Kidney (tissue), 22 donors: ENCODE measurements at places on chromosomes 6 and 20. TPM values are rescaled to one million over a fixed set of nuclear protein-coding genes. Genes with fewer than 3 reads are reported as not detected.

DNA sequence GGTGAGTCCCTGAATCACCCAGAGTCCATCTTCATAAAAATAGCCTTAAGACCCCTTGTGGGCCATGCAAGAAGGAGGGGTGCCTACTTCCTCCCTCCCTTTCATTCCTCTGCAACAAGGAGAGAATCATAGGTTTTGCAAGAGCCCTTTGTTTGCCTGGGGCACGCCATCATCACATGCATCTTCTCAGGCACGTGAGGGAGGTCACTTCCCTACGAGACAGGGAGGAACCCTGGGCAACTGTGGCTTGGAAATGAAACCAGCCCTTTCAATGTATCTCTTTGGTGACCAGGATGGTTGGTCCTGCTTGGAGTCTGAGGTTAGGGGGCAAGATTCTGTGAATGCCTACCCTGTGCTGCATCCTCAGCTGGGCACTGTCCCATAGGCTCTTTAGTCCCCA, 194.8 kb downstream of the MAFB start:
- H3K27me3 ChIP-seq: no peaks in the 10 kb centered on the region
- H3K36me3 ChIP-seq: no peaks in the 10 kb centered on the region
- H3K4me1 ChIP-seq: no peaks in the 10 kb centered on the region
- H3K4me3 ChIP-seq: no peak overlapping the region
- no peak overlapping the region for H3K27ac ChIP-seq

- DNase-seq: no peak
- H3K27me3 ChIP-seq: no peaks in the 10 kb centered on the region
- H3K36me3 ChIP-seq: no peaks in the 10 kb centered on the region
- H3K27ac ChIP-seq: no peak overlapping the region
- H3K4me3 ChIP-seq: no peak overlapping the region
- H3K4me1 ChIP-seq: peaks cover 2% of the 10 kb centered on the region
Measured at GRCh38 chr6:157608221-157609075, 214.6 kb upstream of the SNX9 start.

DNA sequence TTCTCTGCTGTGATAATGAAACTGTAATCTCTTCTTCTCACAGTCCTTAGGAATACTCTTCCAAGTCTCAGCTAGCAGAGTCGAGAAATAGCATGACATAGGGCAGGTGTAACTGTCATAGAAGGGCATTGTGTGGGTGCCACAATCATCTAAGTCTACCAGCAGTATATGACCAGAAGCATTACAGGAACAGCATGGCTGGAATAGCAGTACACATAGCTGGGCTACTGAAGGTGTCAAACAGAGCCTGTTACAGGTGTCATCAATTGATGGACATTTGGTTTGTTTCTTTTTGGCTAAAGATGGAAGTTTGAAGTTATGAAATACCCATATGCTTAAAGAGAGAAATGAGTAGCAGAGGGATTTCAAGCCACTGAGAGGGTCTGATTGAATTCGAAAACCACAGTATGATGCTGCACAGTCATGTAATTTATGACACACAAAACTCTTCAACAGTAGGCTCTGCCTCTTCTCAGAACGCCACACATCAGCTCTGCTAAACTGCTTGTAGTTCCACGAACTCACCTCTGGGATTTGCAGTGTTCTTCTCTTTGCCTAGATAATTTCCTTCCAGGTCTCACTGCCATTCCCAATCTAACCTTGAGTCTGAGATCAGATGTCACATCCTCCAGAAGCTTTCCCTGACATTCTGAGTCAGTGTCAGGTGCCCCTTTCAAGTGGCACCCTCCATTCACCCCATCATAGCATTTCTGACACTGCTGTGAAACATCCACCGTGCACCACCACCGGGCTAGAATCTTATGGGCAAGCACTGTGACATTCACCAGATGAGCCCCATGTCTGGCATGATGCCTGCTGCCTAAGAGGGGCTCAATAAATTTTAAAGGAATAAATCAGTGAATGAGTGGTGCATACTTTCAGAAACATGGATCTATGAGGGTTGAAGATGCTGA, 151.0 kb downstream of the ADAT2 start:
- DNase-seq: no peak
- H3K27ac ChIP-seq: no peak overlapping the region
- H3K4me3 ChIP-seq: no peak overlapping the region
- H3K27me3 ChIP-seq: no peaks in the 10 kb centered on the region

- H3K36me3 ChIP-seq: no peaks in the 10 kb centered on the region
- DNase-seq: peak; percentile 94
- no peaks in the 10 kb centered on the region for H3K27me3 ChIP-seq
- no peak overlapping the region for H3K4me3 ChIP-seq
Measured at GRCh38 chr6:4155848-4156466, 20.6 kb upstream of the ECI2 start.

GRCh38 chr6:44708208-44708607, 320.7 kb downstream of the CDC5L start:
- H3K36me3 ChIP-seq: no peaks in the 10 kb centered on the region
- H3K27ac ChIP-seq: no peak overlapping the region
- H3K4me1 ChIP-seq: no peaks in the 10 kb centered on the region
- no peak for DNase-seq

DNA sequence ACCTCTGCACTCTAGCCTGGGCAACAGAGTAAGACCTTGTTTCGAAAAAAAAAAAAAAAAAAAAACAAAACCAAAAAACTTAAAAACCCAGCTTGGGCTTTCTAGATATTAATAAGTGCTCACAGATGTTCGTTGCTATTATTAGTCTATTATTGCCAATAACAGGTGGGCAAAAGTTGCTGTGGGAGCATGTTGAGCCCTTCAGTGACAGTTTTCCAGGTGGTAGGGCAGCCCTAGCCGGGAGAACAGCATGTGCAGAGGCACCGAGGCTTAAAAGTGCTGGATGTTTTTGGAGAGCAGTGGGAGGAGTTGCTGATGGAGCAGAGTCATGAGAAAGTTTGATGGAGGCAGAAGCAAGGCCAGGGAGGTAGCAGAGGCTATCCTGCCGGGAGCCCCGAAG, 4.4 kb downstream of the PPP1R16B start:
- H3K4me3 ChIP-seq: no peak overlapping the region
- H3K27me3 ChIP-seq: peaks cover 8% of the 10 kb centered on the region
- H3K36me3 ChIP-seq: no peaks in the 10 kb centered on the region
- no peak overlapping the region for H3K27ac ChIP-seq
- no peaks in the 10 kb centered on the region for H3K4me1 ChIP-seq

DNA sequence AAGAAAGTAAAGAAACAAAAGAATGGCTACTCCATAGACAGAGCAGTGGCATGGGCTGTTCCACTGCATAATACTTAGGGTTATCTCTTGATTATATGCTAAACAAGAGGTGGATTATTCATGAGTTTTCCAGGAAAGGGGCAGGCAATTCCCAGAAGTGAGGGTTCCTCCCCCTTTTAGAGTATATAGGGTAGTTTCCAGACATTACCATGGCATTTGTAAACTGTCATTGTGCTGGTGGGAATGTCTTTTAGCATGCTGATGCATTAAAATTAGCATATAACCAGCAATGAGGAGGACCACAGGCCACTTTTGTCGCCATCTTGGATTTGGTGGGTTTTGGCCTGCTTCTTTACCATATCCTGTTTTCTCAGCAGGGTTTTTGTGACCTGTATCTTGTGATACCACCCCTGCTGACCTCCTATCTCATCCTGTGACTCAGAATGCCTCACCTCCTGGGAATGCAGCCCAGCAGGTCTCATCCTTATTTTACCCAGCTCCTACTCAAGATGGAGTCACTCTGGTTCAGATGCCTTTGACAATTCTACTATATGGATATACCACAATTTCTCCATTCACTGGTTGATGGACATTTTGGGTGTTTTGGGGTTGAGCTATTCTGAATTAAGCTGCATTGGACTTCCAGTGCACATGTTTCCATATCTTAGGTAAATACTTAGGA, 280.6 kb downstream of the FARS2 start:
- H3K27me3 ChIP-seq: no peaks in the 10 kb centered on the region
- no peak for DNase-seq
- no peak overlapping the region for H3K27ac ChIP-seq
- H3K36me3 ChIP-seq: no peaks in the 10 kb centered on the region
- no peaks in the 10 kb centered on the region for H3K4me1 ChIP-seq
- no peak overlapping the region for H3K4me3 ChIP-seq

DNA sequence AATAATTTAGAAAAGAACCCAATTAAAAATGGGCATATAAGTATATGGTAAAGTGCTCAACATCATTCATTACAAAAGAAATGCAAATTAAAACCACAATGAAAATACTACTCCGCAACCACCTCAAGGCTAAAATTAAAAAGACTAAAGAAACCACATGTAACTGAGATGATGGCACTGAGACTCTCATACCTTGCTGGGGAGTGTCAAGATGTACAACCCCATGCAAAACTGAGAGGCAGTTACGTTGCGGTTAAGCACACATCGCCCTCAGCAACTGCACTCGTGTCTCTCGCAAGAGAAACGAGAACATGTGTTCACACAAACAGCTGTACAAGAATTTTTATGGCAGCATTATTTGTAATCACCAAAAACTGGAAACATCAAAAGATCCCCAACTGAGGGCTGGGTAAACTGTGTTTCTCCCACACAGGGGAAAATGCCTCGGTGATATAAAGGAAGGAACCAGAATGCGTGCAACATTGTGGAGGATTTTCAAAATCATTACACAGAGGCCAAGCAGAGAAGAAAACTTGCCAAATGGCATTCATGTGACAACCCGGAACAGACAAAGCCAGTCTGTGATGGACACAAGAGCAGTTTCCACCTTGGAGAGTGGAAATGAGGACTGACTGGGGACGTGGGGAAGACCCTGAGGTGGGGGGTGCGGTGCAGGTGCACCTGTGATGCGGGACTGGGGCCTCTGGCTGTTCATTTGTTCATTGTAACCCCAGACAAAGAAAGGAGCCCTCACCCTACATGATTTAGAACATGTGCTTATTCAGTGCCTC, 144.9 kb downstream of the WDR27 start:
- DNase-seq: no peak
- no peak overlapping the region for H3K27ac ChIP-seq
- H3K36me3 ChIP-seq: no peaks in the 10 kb centered on the region
- H3K4me1 ChIP-seq: no peaks in the 10 kb centered on the region

- H3K36me3 ChIP-seq: no peaks in the 10 kb centered on the region
- H3K27ac ChIP-seq: no peak overlapping the region
- H3K27me3 ChIP-seq: no peaks in the 10 kb centered on the region
- DNase-seq: no peak
Measured at GRCh38 chr6:116157391-116157790, 31.5 kb upstream of the COL10A1 start.

DNA sequence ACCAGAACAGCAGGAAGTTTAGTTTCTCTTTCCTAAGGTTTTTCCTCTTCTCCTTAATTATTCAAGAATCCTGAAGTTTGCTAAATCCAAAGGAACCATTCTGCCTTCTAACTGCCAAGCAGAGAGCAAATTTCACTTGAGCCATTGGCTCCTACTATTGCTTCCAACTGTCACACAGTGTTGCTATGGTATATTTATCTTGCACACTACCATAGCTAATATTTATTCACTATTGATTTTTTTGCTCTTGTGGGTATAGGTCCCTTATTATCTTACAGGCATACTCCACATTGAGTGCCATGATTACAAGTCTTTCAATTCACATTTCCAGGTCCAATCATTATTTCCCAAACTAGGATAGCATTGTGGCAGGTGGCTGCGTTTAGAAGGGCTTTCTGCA, 266.7 kb upstream of the FLRT3 start:
- H3K36me3 ChIP-seq: no peaks in the 10 kb centered on the region
- no peak overlapping the region for H3K27ac ChIP-seq
- no peaks in the 10 kb centered on the region for H3K4me1 ChIP-seq
- no peak for DNase-seq
- no peaks in the 10 kb centered on the region for H3K27me3 ChIP-seq

Gene SPATS1
- total RNA-seq: not detected

Gene VGLL2
- not detected for total RNA-seq
